ENCODE measurements at places on chromosomes 6 and 20. TPM values are rescaled to one million over a fixed set of nuclear protein-coding genes. Genes with fewer than 3 reads are reported as not detected.

GRCh38 chr6:34239500-34239825 lies 2.8 kb downstream of the HMGA1 start:
- no peak for DNase-seq

DNA sequence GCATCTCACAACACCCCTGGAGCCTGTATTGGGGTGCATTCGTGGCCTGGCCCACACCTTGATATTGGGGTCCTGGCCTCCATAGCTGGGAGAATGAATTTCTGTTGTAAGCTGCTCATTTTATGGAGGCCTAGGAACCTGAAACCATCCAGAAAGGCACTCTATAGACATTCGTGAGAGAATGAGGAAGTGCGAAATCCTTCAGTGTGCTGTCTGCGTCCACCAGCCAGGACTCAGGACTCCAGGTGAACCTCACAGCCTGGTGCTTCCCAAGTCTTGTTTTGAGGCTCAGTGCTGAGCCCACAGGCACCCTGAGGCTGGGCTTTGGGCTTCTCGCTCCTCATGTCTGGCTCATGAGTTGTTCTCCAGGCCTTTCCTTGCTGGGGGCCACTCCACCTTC lies 11.9 kb upstream of the RBBP8NL start:
- no peak for DNase-seq

GRCh38 chr20:25382704-25383370 lies 7.8 kb downstream of the ABHD12 start:
- DNase-seq = no peak

ZNF311 gene
- total RNA-seq = 1.1 TPM

ZNF343 gene
- 15.0 TPM for total RNA-seq
